Cerebellum (tissue), 4 donors: ENCODE measurements at places on chromosomes 12 and 14.

DNA sequence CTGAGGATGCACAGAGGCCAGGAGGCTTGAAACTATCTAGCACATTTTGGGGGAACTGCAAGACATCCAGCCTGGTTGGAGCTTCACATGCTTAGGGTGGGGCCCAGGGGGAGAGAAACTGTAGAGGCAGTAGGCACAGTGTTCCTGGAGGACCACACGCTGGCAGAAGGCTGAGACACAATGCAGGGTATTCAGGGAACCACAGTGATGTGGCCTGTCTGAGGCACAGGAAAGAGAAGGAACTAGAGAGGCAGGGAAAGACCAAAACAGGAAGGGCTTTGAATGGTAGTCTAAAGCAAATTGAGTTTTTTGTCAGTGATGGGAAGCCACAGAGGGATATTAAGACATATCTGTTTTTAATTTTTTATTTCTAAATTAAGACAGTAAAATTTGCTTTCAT is 100.2 kb upstream of the PRICKLE1 start:
- DNase-seq = no peak

DNA sequence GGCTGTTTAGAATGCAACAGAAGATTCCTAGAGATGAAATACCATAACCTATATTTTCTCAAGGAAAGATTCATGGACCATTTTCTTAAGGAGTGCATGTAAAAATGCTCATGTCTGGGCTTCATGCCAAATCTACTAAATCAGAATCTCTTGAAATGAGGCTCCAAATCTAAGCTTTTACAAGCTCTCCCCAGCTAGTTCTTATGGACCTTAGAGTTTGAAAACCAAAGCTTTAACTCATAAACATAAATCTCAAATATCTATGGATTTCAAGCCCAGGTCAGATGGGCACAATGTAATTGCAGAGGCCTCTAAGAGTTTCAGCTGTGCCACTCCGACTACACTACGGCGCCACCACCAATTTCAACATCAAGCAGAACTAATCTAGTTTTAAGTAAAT is 117.3 kb upstream of the CAND1 start:
- no peak for DNase-seq

DNA sequence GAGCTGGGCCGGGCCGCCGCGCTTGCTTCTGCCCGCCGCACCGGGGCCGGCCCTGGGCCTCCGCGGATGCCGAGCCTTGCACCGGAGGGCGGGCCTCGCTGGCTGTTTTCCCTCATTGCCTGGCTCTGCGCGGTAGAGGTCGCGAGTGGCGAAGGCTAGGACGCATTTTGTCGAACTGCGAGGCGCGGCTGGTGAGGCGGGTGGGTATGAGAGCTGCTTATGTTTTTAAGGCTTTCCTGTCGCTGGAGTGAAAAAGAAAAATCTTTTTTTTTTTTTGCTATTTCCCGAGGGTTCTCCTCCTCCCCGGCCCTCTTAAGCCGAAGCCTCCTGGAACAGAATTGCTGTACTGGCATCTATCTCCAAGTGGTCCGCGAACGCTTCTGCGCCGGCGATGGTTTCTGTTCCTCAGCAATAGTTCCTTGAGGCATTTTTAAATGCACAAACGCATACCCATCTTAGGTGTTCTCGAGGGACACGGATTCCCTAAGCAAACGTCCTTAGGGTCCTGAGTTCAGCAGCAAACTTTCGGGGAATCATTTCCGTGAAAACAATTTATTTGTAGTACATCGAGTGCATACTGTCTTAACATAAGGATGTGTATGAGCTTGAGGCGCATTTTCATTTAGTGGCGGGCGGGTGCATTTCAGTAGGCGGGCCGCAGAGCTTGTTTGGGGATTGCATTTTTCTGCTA is 631 bp downstream of the RESF1 start:
- peak; percentile 58 for DNase-seq

- no peak for DNase-seq
Observed at GRCh38 chr12:40444174-40444573, 219.4 kb downstream of the LRRK2 start.

- no peak for DNase-seq
Observed at GRCh38 chr14:52355016-52355431, 40.9 kb downstream of the PTGER2 start.

DNA sequence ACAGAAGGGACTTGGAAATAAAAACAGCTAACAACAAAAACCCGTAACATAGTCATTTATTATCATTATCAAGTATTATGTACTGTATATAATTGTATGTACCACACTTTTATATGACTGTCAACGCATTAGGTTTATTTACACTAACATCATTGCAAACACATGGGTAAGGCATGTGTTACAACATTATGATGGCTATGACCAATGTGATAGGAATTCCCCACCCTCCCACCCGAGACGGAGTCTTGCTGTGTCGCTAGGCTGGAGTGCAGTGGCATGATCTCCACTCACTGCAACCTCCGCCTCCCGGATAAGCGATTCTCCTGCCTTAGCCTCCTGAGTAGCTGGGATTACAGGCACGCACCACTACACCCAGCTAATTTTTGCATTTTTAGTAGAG is 82.6 kb downstream of the ERC1 start:
- no peak for DNase-seq

- no peak for DNase-seq
Observed at GRCh38 chr12:98895086-98895651, 250.1 kb downstream of the APAF1 start.

DNA sequence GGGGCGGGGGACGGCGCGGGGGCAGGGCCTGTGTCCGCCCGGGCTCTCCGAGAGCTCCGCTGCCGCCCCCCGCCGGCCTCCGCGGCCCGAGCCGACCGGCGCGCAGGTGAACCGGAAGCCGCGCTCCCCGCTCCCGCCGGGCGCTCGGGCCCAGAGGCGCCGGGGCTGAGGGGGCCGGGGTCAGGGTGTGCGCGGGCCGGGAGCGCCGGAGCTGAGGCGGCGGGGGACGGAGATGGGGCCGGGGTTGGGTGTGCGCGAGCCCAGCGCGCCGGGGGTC is 431 bp downstream of the HIP1R start:
- peak; percentile 42 for DNase-seq

GRCh38 chr14:72709916-72710611 is 183.8 kb downstream of the DPF3 start:
- DNase-seq = no peak
